ENCODE measurements at places on chromosomes 5 and 9.

GRCh38 chr9:109926421-109926869 lies 146.4 kb downstream of the PALM2AKAP2 start:
- H3K36me3 ChIP-seq = peaks cover 25% of the 10 kb centered on the region
- H3K4me1 ChIP-seq = no peaks in the 10 kb centered on the region
- no peak overlapping the region for H3K27ac ChIP-seq
- no peak for DNase-seq
- H3K27me3 ChIP-seq = no peaks in the 10 kb centered on the region

GRCh38 chr9:95720496-95720895 lies 155.0 kb upstream of the ERCC6L2 start:
- DNase-seq = no peak
- H3K27ac ChIP-seq = no peak overlapping the region
- no peaks in the 10 kb centered on the region for H3K36me3 ChIP-seq
- no peak overlapping the region for H3K4me3 ChIP-seq

GRCh38 chr5:33180900-33181299 lies 259.9 kb upstream of the TARS1 start:
- no peak overlapping the region for H3K4me3 ChIP-seq
- no peaks in the 10 kb centered on the region for H3K27me3 ChIP-seq
- H3K4me1 ChIP-seq = no peaks in the 10 kb centered on the region
- no peak for DNase-seq
- no peaks in the 10 kb centered on the region for H3K36me3 ChIP-seq

GRCh38 chr5:173625673-173626504 lies 9.4 kb upstream of the BOD1 start:
- no peaks in the 10 kb centered on the region for H3K27me3 ChIP-seq
- H3K4me3 ChIP-seq = no peak overlapping the region
- DNase-seq = no peak

GRCh38 chr9:108272349-108272899 lies 583.4 kb downstream of the ACTL7B start:
- no peaks in the 10 kb centered on the region for H3K36me3 ChIP-seq
- no peak overlapping the region for H3K4me3 ChIP-seq
- peaks cover 4% of the 10 kb centered on the region for H3K4me1 ChIP-seq
- peak; percentile 51 for DNase-seq

GRCh38 chr5:72878854-72879253 lies 62.4 kb downstream of the TNPO1 start:
- H3K36me3 ChIP-seq = peaks cover 59% of the 10 kb centered on the region
- no peaks in the 10 kb centered on the region for H3K27me3 ChIP-seq
- H3K4me1 ChIP-seq = no peaks in the 10 kb centered on the region
- H3K4me3 ChIP-seq = no peak overlapping the region
- DNase-seq = no peak

GRCh38 chr5:80060966-80061365 lies 25.8 kb downstream of the THBS4 start:
- no peaks in the 10 kb centered on the region for H3K4me1 ChIP-seq
- no peaks in the 10 kb centered on the region for H3K36me3 ChIP-seq
- DNase-seq = no peak
- no peak overlapping the region for H3K27ac ChIP-seq
- no peak overlapping the region for H3K4me3 ChIP-seq

DNA sequence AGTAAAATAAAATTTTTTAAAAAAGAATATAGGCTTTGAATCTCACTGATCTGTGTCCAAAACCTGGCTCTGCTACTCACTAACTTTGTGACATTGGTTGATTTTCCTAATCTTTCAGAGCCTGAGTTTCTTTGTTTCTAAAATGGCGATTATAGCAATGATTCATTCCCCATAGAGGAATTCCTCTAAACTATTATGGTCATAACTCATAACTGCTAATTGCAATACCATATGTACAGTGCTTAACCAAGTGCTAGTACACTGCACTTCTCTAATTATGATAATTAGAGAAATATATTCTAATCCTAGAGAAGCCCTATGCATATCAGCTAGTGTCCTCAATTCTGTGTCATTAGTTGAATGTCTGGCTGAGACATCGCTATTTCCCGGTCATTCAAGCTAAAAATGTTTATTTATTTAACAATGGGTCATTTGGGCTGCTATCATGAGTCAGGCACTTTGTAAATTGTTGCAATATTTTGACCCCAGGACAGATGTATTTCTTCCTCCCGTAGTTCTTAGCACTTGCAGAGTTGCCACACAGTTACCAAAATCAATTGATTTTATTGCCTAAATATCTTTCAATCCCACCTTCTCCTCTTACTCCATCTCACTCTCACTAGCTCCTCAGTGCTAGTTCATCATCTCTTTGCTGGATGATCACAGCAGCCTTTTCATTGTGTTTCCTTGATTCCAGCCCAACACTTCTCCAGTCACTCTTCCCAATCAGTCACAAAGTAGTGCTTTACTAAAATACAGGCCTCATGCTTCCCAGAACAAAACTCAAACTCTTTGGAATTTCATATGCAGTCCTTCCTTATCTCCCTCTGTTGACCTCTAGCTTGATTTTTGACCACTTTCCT lies 200.9 kb upstream of the PAPPA start:
- H3K27me3 ChIP-seq = no peaks in the 10 kb centered on the region
- no peak overlapping the region for H3K27ac ChIP-seq
- DNase-seq = no peak
- no peaks in the 10 kb centered on the region for H3K4me1 ChIP-seq
- no peak overlapping the region for H3K4me3 ChIP-seq
- no peaks in the 10 kb centered on the region for H3K36me3 ChIP-seq

GRCh38 chr9:35481347-35481975 lies 8.4 kb upstream of the RUSC2 start:
- no peak overlapping the region for H3K27ac ChIP-seq
- no peaks in the 10 kb centered on the region for H3K36me3 ChIP-seq
- DNase-seq = peak; percentile 79
- no peaks in the 10 kb centered on the region for H3K4me1 ChIP-seq
- no peak overlapping the region for H3K4me3 ChIP-seq
- H3K27me3 ChIP-seq = no peaks in the 10 kb centered on the region

GRCh38 chr9:127977009-127977883 lies 3.5 kb downstream of the EEIG1 start:
- peak overlapping the region; percentile 84 for H3K27ac ChIP-seq
- no peaks in the 10 kb centered on the region for H3K36me3 ChIP-seq
- H3K4me1 ChIP-seq = peaks cover 86% of the 10 kb centered on the region
- no peak for DNase-seq

GRCh38 chr5:124649491-124650146 lies 96.8 kb downstream of the ZNF608 start:
- H3K27me3 ChIP-seq = no peaks in the 10 kb centered on the region
- peak overlapping the region; percentile 1 for H3K4me3 ChIP-seq

DNA sequence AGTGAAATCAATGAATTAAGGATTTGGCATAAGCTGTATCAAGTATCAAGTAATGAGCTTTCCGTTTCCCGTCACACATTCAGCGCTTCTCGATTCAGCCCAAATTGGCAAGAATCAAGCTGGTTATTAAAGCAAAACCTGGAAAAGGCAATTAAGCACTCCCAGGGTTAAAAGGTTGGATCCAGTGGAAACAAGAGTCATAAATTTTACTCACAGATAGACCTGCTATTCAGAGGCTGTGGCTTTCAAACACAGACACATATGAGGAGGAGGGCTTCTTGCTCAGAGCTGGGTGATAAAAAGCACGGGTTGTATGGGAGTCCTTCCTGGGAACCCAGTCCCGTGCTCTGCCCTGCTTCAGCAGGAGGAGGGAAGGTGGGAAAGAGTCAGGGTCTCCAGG lies 112.3 kb upstream of the CXCL14 start:
- no peaks in the 10 kb centered on the region for H3K36me3 ChIP-seq
- no peak overlapping the region for H3K4me3 ChIP-seq
- no peak overlapping the region for H3K27ac ChIP-seq
- no peak for DNase-seq
- peaks cover 5% of the 10 kb centered on the region for H3K27me3 ChIP-seq

- H3K4me1 ChIP-seq = peaks cover 11% of the 10 kb centered on the region
- peak overlapping the region; percentile 37 for H3K4me3 ChIP-seq
- H3K36me3 ChIP-seq = no peaks in the 10 kb centered on the region
- peaks cover 89% of the 10 kb centered on the region for H3K27me3 ChIP-seq
Measured at GRCh38 chr9:23824830-23825591, 1.0 kb downstream of the ELAVL2 start.

DNA sequence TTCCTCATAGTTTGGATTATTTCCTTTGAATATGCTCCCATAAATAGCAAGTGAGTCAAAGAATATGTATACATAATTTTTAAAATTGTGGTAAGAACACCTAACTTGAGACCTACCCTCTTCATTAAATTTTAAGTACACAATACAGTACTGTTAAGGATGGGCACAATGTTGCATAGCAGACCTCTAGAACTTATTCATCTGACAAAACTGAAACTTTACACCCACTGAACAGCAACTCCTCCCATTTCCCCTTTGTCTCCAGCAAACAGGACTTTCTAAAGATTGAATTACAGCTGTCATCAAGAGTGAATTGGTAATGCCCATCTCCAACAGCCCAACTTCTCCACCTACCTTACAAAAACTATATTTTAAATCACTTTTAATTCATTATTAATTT lies 388.9 kb downstream of the HTR1A start:
- H3K27ac ChIP-seq = no peak overlapping the region
- no peak overlapping the region for H3K4me3 ChIP-seq
- DNase-seq = no peak
- no peaks in the 10 kb centered on the region for H3K27me3 ChIP-seq

- no peak for DNase-seq
- H3K36me3 ChIP-seq = no peaks in the 10 kb centered on the region
- no peaks in the 10 kb centered on the region for H3K27me3 ChIP-seq
- no peaks in the 10 kb centered on the region for H3K4me1 ChIP-seq
Measured at GRCh38 chr5:165134155-165134554, 1628.7 kb downstream of the MAT2B start.
